ENCODE measurements at places on chromosomes 3 and 15.

GRCh38 chr3:138336454-138336999 is 6.9 kb upstream of the NME9 start:
- no peak for DNase-seq

DNA sequence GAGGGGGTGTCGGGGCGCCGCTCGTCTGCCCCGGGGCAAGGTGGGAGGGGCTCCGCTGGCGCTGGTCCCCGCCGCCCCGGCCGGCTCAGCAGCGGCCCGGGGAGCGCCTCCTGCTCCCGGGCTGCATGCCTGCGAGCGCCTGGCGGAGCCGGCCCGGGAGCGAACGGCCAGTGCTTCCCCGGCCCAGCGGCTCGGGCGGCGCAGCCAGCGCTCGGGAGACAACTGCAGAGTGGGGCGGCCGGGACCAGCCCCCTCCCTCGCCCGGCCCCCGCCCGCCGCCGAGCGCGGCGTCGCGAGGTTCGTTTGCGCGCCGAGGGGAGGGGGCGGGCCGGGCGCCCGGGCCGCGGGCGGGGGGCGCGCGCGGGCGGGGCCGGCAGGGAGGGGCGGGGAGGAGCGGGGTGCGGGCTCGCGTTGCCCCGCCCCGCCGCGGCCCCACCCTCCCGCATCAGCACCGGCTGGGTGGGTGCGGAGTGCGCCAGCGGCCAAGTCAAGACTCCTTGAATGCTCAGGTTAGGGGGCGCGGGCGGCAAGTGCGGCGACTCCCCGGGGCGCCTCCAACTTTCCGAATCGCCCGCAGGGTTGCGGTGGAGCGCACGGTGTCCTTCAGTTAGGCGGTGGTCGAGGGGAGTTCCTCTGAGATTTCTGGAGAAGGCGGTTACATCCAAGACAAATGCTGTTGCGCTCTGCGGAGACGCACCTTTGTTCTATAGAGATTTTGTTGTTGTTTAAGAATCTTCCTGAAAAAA is at the start of gene RGMA:
Gene RGMA (minus strand): TSS at position 231 of the 746 bp plus-strand sequence. CDS start 279 bp downstream, outside the sequence.
- DNase-seq: no peak

DNA sequence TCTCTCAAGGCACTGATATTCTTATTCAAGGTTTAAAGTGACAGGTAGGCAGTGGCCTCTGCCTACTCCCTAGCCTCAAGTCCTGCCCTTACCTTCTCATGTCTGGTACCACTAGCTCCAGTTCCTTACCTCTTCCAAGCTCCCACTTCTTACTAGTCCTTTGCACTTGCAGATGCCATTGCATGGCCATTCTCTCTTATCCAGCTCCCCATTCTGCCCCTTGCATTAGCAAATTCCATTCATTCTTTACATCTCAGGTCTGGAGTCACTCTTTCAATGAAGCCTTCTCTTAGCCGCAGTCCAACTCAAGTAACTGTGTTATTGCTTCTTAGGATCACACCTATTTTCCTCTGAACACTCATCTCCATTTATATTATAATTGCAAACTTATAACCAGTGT is 807.1 kb downstream of the EDEM1 start:
- DNase-seq: no peak

GRCh38 chr3:118705487-118706219 is 329.0 kb downstream of the IGSF11 start:
- DNase-seq: no peak

DNA sequence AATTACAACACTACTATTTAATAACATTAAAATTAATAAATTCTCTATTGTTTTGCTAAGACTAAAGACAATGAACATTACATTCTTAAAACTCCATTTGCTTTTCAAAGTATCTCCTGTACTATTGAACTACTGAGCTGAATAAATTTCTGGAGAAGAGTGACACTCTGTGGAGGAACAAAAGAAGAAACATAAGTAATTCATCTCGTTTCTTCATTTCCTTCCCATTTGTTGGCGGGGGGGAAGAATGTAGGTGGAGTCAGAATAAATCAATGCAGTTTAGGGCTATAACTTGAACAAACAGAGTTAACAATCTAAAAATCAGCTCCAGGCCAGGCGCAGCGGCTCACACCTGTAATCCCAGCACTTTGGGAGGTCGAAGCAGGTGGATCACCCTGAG is 32.7 kb downstream of the EFHB start:
- no peak for DNase-seq

- DNase-seq: no peak
Measured at GRCh38 chr15:101342056-101342455, 47.0 kb upstream of the SNRPA1 start.

- no peak for DNase-seq
Measured at GRCh38 chr3:153348457-153349107, 186.6 kb downstream of the RAP2B start.

DNA sequence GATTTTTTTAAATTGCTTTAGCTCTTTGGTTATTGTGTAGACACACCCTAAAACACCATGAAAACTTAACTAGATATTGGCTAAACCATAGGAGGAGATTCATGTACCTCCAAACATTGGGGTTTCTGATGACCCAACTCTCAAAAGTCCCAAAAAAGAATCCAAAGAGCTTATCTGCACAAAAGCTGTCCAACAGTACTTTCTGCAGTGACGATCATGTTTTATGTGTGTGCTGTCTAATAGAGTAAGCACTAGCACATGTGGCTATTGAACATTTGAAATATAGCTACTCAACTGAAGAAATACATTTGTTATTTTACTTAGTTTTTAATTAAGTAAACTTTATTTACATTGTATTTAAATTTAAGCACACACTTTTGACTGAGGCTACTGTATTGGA is 818.2 kb upstream of the LMCD1 start:
- DNase-seq: no peak

GRCh38 chr15:74291101-74292071 is 55.3 kb downstream of the CCDC33 start:
- DNase-seq: peak; percentile 91

- DNase-seq: no peak
Measured at GRCh38 chr15:70156671-70157271, 59.1 kb upstream of the TLE3 start.

- DNase-seq: no peak
Measured at GRCh38 chr15:61827131-61827530, 233.1 kb downstream of the VPS13C start.

- no peak for DNase-seq
Measured at GRCh38 chr15:52462806-52463360, 65.8 kb downstream of the MYO5A start.

All from activated CD4-positive, alpha-beta T cell treated with anti-CD3 and anti-CD28 coated beads for 48 hours (primary cell).